ENCODE measurements at places on chromosomes 5 and 9. TPM values are rescaled to one million over a fixed set of nuclear protein-coding genes. Genes with fewer than 3 reads are reported as not detected.

Gene NTRK2
- polyA plus RNA-seq = 11.3 TPM

- no peak for DNase-seq
Measured at GRCh38 chr9:113154471-113154870, 3.7 kb downstream of the SLC31A2 start.

- no peak for DNase-seq
Measured at GRCh38 chr5:107853031-107853430, 182.3 kb upstream of the EFNA5 start.

Gene BTNL8
- polyA plus RNA-seq = 0.31 TPM

DNA sequence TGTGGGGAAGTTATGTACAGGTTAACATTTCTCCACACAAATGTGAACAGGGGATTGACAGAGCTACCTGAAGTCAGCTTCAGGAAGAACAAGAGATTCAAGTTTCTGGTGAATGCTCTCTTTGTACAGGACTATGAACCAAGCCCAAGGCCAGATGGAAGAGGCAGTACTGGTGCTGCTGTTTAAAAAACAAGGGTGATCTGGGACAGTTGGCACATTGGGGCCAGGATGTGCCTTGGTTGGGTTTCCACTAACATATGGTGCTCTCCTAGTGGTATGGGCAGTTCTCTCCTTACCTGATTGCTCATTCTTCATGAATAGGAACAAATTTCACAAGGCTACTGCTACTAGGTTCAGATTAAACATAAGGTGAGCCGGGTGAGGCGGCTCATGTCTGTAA, 40.0 kb downstream of the MTMR12 start:
- DNase-seq = no peak

Gene RALGDS
- 69.7 TPM for polyA plus RNA-seq

- no peak for DNase-seq
Measured at GRCh38 chr9:123002754-123003153, 30.7 kb upstream of the GPR21 start.

Gene IFNA21
- polyA plus RNA-seq = not detected

Gene SLC2A8
- polyA plus RNA-seq = 15.3 TPM

DNA sequence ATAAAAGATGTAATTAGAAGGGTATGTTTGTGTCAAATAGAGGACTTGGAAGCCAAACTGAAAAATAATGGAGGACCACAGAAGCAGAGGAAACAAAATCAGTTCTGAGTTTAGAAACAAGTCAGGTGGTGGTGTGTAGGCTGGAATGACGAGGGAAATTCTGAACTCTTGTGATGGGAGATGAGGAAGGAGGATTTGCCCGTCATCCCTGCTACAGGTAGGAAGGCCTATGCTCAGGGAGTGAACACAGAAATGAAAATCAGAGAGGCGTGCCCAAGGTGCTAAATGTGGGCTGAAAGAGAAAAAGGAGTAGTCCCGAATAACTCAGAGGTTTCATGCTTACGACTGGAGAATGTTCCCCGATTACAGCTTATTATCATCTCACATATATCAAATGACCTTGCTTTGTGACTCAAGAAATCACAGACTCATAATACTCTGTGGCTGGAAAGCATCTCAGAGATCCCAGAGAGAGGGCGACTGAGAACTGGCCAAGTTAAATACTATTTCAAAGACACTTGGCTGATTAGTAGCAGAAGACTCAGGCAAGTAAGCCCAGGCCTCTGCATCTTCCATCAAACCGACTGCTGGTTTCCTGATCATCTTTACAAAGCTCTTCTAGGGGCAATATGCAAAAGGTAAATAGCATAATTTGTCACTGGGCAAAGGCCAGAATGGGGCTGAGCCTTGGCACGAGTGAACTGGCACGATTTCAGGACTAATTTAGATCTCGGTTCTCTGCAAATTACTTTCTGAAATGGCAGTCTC, 126.0 kb downstream of the SUSD1 start:
- no peak for DNase-seq

GRCh38 chr9:129026442-129027223, 1.5 kb downstream of the SH3GLB2 start:
- DNase-seq = peak; percentile 83

DNA sequence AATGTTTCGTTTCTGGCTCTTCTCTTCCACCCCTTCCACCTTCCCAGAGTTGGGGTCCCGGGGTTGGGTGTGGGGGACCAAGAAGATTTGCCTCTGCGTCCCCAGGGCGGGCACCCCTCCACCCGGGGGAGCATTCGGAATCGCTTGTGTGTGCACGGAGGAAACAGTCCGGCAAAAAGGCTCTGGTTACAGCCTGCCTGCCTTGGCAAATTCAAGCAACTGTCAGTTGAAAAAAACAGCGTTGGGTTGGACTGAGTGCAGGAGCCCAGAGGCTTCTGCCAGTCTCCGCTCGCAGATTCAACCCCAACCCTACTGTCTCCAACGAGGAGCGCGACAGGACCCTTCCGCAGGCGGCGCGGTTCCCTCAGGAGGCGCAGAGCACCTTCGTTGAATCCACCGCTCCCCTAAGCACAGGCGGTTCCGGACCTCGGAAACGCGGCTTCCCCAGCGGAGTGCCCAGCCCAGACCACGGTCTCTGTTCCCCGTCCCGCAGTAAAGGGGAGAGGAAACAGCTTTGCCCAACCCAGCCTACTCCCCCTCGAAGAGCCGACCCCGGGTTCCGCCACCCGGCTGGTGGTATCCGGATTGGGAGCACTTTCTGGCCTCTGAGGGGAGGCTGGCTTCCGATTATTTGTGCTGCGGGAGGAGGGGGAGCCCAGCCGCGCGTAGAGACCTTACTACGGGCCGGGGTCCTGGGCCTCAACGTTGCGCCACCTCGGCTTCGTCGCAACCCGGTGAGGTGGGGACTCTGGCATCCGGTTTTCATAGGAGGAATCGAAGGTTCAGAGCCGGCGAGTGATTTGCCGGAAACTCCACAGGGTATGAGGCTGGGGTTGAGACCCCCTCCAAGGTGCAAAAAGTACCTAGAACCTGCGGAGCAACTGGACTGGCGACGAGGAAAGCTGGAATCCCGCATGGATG, 9.6 kb downstream of the LHX6 start:
- DNase-seq = no peak

Gene BAAT
- polyA plus RNA-seq = 1.4 TPM

- DNase-seq = no peak
Measured at GRCh38 chr5:180645274-180646204, 3.9 kb downstream of the FLT4 start.

Gene SLC6A3
- polyA plus RNA-seq = not detected

GRCh38 chr5:96432216-96433065, 607 bp downstream of the PCSK1 start:
- DNase-seq = peak; percentile 30

DNA sequence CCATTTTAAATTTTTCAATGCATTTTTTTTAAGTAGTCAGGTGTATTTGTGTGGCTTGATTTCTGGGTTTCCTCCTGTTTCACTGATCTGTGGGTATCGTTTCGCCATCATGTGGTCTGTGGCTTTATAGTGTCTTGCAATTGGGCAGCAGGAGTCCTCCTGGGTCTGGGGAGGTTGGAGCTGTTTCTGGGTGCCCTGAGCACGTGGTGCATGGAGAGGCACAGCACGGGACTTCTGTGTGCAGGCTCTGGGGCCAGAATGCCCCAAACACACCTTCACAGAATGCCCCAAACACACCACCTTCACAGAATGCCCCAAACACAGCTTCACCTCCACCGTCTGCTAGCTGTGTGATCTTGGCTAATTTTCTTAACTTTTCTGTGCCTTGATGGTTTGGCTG, 82.6 kb upstream of the COL5A1 start:
- no peak for DNase-seq

Gene SEMA5A
- 0.91 TPM for polyA plus RNA-seq

Gene ZFR
- 15.7 TPM for polyA plus RNA-seq

GRCh38 chr9:27129221-27129620, 20.2 kb downstream of the TEK start:
- DNase-seq = no peak

GRCh38 chr5:151213803-151214613, 9.9 kb downstream of the CCDC69 start:
- peak; percentile 64 for DNase-seq

GRCh38 chr5:169650701-169651331, 13.7 kb downstream of the DOCK2 start:
- no peak for DNase-seq

Gene ACER2
- polyA plus RNA-seq = 1.3 TPM

Gene CCDC69
- polyA plus RNA-seq = 8.1 TPM

DNA sequence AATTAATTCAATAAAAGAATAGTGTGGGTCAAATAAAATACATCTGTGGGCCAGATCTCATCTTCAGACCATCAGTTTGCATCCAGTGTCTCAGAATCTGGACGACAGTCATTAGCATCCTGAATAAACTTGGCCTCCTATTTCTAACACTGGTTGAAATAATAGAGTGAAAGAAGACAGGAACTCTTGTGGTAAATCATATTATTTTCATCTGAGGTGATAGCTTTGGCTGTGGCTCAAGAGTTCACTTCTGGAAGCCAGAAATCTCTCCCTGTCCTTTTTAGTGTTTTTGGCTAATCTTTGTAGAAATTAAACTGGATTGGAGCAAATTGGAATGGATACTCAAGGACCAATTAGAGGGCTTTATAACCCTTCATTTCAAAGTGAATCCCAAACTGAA, 63.4 kb upstream of the HMHB1 start:
- DNase-seq = no peak
